ENCODE measurements at places on chromosomes 3 and 15. TPM values are rescaled to one million over a fixed set of nuclear protein-coding genes. Genes with fewer than 3 reads are reported as not detected.

LRTM1 gene
- not detected for total RNA-seq

PDE8A gene
- total RNA-seq: 24.4 TPM

- H3K4me1 ChIP-seq: no peaks in the 10 kb centered on the region
- H3K4me3 ChIP-seq: no peak overlapping the region
- no peaks in the 10 kb centered on the region for H3K27me3 ChIP-seq
- no peaks in the 10 kb centered on the region for H3K36me3 ChIP-seq
Measured at GRCh38 chr3:155316426-155316825, 22.9 kb upstream of the STRIT1 start.

- peaks cover 9% of the 10 kb centered on the region for H3K4me1 ChIP-seq
- no peak for DNase-seq
- no peak overlapping the region for H3K4me3 ChIP-seq
Measured at GRCh38 chr3:195076981-195077610, 193.9 kb downstream of the XXYLT1 start.

- no peak for DNase-seq
- no peak overlapping the region for H3K27ac ChIP-seq
- peaks cover 2% of the 10 kb centered on the region for H3K36me3 ChIP-seq
- peaks cover 48% of the 10 kb centered on the region for H3K4me1 ChIP-seq
Measured at GRCh38 chr3:188396900-188397299, 242.9 kb downstream of the LPP start.

DNA sequence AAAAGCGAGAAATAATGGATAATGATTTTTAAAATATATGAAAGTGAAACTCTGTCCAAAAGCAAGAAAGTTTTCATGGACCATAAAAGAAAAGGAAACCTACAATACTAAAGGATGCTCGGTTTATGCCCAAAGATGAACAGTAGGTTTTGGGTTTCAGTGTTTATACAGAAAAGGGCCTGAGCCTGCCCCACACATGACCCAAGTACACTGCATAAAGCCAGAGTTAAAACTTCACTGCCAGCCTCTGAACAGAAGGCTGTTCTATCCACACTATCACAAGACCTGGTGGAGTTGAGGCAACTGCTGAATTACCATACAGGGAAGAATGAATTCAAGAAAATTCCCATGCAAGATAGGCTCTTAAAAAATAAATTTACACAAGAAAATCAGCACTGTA lies 165.2 kb downstream of the MECOM start:
- H3K27ac ChIP-seq: no peak overlapping the region
- no peak overlapping the region for H3K4me3 ChIP-seq
- H3K27me3 ChIP-seq: no peaks in the 10 kb centered on the region
- no peaks in the 10 kb centered on the region for H3K36me3 ChIP-seq
- DNase-seq: no peak

- H3K4me3 ChIP-seq: no peak overlapping the region
- no peak for DNase-seq
- no peaks in the 10 kb centered on the region for H3K4me1 ChIP-seq
- peaks cover 14% of the 10 kb centered on the region for H3K27me3 ChIP-seq
- H3K27ac ChIP-seq: no peak overlapping the region
- H3K36me3 ChIP-seq: no peaks in the 10 kb centered on the region
Measured at GRCh38 chr3:130288670-130289069, 56.8 kb upstream of the COL6A5 start.

GRCh38 chr3:108394563-108394962 lies 98.2 kb downstream of the HHLA2 start:
- peaks cover 7% of the 10 kb centered on the region for H3K27me3 ChIP-seq
- H3K36me3 ChIP-seq: no peaks in the 10 kb centered on the region
- H3K4me3 ChIP-seq: no peak overlapping the region
- H3K27ac ChIP-seq: no peak overlapping the region
- peaks cover 2% of the 10 kb centered on the region for H3K4me1 ChIP-seq

DNA sequence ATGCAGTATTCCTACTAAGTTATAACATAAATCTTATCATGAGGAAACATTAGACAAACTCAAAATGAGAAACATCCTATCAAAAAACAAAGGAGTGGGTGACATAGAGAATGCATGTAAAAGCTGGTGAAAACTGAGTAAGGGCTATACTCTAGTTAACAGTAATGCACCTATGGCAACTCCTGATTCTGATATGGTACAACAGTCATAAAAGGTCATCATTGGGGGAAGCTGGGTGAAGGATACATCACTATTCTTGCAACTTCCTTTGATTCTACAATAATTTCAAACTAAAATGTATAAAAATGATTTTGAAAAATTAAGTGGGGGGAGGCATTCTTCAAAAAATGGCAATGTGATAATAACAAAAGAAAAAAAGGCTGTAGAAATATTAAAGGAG lies 6.8 kb downstream of the PIK3R4 start:
- no peak for DNase-seq
- no peak overlapping the region for H3K4me3 ChIP-seq
- no peak overlapping the region for H3K27ac ChIP-seq
- H3K36me3 ChIP-seq: peaks cover 66% of the 10 kb centered on the region
- peaks cover 67% of the 10 kb centered on the region for H3K4me1 ChIP-seq

MEX3B gene
- total RNA-seq: 0.69 TPM

GUCA1C gene
- total RNA-seq: not detected

DNA sequence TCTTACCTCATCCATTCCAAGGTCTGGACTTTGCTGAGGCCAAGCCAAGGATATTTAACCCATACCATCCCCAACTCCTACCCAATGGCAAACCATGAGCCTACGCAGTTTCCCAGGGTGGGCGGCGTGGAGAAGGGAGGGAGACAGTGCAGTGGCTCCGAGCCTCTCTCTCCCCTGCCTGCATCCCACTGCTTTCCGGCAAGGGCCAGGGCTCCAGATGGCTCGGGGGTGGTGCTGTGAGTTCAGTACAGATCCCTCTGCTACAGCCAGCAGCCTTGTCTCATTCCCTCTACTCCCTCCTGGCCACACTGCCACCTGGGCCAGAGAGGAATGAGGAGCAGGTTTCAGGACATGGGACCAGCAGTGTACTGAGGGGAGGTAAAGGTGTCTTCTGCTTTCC lies 44.3 kb upstream of the APEH start:
- peaks cover 8% of the 10 kb centered on the region for H3K4me1 ChIP-seq
- H3K36me3 ChIP-seq: no peaks in the 10 kb centered on the region
- H3K27me3 ChIP-seq: peaks cover 4% of the 10 kb centered on the region
- no peak overlapping the region for H3K4me3 ChIP-seq
- no peak for DNase-seq

DNA sequence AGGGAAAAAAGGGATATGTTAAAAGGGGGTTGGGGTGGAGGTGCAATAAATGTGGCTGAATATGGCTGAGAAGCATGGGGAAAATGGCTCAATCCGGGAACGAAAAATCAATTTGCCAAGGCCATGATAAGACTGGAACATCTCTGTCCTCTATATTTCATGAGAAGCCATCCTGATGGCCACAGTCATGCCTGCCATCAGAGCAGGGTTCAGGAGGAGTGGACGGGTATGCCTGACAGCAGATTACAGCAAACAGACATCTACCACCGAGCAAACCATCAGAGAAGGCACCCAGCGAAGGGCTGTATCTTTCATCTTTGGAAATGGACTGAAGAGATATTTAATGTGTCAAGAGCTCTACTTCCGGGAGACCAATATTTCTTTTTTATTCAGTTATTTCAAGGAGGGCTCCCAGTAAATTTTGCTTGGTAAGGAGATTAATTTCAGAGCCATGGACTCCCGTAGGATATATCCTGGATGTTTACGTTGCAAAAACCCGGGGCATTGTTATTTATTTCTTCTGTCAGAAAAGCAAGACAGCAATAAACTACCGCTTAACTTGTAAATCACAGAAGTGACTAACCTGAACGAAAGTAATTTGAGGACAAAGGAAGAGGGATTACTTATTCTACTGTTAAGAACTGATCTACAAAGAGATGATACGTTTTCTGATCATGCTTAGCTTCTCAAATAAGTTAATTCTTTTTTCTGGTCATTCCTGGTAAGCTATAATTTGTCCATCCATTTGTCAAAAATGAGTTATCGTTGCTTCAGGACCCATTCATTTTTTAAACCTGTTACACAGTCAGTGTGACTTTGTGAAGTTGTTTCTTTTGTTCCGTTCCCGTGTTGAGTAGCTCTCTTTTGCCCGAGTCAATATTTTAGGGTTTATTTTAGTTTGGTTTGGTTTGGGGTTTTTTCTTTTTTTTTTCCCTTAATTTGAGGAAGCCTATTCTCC lies 80.6 kb upstream of the CHD2 start:
- H3K4me1 ChIP-seq: peaks cover 62% of the 10 kb centered on the region
- no peaks in the 10 kb centered on the region for H3K27me3 ChIP-seq
- peak overlapping the region; percentile 94 for H3K27ac ChIP-seq
- DNase-seq: no peak
